ENCODE measurements at places on chromosomes 2 and 18.

DNA sequence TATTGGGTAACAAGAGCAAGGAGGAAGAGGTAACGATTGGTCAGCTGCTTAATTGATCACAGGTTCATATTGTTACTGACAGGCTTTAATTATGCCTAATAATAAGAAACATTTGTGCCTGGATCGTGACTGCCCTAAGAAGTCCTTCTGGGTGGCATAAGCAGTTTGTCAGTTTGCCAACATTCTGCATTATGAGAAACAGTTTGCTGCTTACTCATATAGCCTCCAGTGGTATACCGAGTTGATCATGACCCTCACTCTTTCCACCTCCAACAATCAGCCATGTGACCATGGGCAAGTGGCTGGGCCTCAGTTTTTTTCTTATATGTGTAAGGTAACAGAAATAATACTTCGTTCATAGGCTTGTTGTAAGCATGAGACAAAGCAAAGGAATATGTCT, 96.6 kb upstream of the CABLES1 start:
- DNase-seq: no peak

GRCh38 chr2:200695601-200696000, 109.8 kb downstream of the AOX1 start:
- no peak for DNase-seq

- no peak for DNase-seq
Observed at GRCh38 chr18:2683055-2683454, 27.5 kb downstream of the SMCHD1 start.

GRCh38 chr2:51511002-51511401, 479.1 kb upstream of the NRXN1 start:
- DNase-seq: no peak

DNA sequence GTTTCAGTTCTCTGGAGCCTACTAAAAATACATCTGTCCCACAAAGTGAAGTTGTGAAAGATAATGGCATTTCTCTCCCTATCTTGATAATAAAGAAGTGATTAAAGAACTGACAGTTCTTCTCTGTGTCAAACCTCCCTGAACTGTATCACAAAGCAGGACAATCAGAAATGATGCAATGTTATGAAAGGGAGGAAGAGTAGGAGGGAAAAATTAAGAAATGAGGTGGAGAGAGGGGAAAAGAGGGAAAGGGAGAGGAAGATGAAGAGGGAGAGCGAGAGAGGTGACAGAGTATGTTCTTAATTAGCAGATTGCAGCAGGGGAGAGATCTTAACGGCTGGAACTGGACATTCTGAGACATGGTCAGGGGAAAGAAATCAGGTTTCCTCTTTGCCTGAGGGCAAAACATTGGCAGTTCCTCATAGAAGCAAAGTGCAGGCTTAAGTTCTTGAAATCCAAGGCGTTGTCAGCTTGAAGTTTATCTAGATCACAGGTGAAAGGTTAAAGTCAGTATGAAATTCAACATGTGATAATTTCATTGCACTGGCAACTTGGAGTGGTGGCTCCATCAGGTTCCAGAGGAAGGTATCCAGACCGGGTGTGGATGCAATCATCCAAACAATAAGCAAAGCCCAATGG, 54.6 kb downstream of the RDH14 start:
- no peak for DNase-seq

- no peak for DNase-seq
Observed at GRCh38 chr2:1971124-1971523, 226.8 kb upstream of the PXDN start.

DNA sequence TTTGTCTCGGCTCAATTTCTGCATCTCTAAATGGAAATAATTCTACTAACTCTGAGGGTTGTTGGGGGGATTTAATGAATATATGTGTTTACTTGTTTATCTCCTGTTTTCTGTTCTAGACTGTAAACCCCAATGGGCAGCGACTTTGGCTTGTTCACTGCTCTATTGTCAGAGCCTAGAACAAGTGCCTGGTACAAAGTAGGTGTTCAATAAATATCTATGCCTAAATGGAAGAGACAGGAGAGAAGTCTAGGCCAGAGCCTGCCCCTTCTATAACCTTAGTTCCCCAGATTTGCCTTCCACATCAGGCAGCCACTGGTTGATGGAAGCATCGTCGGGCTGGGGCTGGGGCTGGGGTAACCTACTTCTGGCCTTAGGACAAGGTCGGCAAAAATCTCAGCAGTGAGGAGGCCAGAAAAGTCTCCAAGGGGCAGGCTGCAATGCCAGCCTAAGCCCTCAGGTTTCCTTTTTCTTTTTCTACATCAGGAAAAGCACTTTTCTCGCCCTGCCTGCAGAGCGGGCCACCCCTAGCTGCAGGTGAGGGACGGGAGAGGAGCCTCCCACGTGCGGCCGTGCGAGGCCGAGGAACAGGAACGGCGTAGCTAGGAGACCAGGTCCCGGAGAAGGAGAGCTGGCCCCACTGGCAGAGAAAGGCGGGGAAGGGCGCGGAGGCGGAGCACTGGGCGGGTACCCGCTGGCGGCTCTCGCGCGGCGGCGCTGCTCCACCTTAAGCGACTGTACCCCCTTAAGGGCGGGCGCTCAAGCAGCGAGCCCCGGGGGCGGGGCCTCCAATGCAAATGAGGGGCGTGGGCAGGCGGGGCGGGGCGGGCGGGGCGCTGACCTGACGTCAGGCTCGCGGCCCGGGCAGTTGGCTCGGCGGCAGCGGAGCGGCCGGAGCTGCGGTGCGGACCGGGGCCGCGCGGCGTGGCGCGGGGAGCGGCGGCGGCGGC, at the start of gene CNNM4:
CNNM4 (plus strand) TSS at position 867 of the 950 bp plus-strand sequence. CDS start 98 bp downstream, outside the sequence.
- peak; percentile 89 for DNase-seq

DNA sequence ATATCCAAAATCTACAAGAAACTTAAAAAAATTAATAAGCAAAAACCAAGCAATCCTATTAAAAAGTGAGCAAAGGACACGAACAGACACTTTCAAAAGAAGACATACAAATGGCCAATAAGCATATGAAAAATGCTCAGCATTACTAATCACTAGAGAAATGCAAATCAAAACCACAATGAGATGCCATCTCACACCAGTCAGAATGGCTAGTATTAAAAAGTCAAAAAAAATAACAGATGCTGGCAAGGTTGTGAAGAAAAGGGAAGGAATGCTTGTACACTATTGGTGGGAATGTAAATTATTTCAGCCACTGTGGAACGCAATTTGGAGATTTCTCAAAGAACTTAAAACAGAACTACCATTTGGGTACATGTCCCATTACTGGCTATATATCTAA, 128.8 kb upstream of the SESTD1 start:
- no peak for DNase-seq

- no peak for DNase-seq
Observed at GRCh38 chr18:48891721-48892120, 59.0 kb downstream of the SMAD7 start.

DNA sequence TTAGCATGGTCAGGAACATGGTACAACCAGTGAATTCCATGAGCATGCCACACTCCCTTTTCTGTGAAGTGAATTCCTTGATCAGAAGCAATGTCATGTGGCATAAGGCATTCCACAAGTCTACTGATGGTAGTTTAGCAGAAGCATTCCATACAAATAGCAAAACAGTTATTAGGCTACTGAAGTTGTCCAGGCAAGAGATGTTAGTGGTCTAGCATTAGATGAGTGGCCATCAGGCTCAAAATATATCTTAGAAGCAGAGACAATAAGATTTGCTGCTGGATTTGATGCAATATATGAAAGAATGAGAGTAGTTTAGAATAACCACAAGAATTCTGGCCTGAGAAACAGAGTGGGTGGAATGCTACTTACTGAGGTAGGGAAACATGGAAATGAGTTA, 355.3 kb upstream of the NRXN1 start:
- no peak for DNase-seq

DNA sequence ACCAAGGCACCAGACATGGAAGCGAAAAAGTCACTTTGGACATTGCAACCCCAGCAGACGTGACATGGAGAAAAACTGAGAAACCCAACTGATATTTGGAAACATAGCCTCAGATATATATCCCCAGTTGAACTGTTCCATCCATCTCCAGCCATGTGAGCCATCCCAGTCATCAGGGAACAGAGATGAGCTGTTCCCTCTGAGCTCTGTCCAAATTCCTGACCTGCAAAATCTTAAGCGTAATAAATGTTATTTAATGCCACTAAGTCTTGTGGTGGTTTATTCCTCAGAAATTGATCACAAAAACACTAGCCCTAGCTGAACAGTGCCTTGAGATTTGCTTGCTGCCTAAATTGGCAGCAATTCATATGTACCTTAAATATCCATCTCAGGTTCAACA, 182.8 kb downstream of the NRP2 start:
- DNase-seq: no peak
